Astrocyte of the hippocampus (primary cell): ENCODE measurements at places on chromosomes 5 and 9.
A peak's percentile ranks its signal among the peaks of the same experiment; 100 is the strongest.

DNA sequence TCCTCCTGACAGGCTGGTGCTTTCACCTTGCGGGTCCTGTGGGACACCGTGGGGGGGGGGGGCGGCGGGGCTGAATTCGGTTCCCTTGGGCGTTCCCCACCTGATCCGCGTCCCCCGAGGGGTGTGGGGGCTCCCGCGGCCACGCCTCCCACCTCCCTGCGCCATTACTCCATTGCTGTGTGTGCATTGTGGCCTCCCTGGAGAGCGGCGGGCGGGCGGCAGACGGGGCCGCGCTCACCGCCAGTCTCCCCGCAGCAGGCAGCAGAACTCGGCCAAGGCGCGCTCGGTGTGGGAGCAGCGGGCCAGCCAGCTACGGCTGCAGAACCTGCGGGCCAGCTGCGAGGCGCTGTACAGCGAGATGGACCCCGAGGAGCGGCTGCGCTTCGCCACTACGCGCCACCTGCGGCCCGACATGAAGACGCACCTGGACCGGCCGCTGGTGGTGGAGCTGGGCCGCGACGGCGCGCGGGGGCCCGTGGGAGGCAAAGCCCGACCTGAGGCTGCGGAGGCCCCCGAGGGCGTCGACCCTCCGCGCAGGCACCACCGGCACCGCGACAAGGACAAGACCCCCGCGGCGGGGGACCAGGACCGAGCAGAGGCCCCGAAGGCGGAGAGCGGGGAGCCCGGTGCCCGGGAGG lies 145.3 kb downstream of the CACNA1B start:
- peak; percentile 8 for DNase-seq

DNA sequence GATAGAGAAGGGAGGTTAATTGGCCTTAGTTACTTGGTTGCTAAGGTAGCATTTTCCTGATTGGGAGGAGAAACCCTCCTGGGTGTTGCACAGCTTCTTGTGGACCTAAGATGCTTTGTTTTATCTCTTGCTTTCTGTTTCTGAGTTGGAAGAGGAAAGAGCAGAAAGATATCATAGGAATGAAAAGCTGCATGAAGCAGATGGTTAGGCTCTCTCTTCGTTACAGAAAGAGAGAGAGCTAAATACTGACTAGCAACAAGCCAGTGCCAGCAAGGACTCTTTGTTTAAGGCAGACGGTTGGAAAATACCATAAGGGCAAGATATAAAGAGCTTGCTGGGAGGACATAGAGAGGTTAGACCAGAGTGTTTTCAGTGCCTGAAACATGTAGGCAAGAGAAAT lies 103.1 kb downstream of the ATG10 start:
- DNase-seq, result peak; percentile 4

- DNase-seq, result no peak
These were observed 52.9 kb downstream of the NIPBL start for GRCh38 chr5:36929438-36929837.

- peak; percentile 66 for DNase-seq
These were observed 3.1 kb downstream of the CXXC5 start for GRCh38 chr5:139651043-139651834.

- no peak for DNase-seq
These were observed 464.4 kb upstream of the TUSC1 start for GRCh38 chr9:26142631-26143030.

- DNase-seq, result no peak
These were observed 1.2 kb downstream of the UCK1 start for GRCh38 chr9:131529597-131530545.

DNA sequence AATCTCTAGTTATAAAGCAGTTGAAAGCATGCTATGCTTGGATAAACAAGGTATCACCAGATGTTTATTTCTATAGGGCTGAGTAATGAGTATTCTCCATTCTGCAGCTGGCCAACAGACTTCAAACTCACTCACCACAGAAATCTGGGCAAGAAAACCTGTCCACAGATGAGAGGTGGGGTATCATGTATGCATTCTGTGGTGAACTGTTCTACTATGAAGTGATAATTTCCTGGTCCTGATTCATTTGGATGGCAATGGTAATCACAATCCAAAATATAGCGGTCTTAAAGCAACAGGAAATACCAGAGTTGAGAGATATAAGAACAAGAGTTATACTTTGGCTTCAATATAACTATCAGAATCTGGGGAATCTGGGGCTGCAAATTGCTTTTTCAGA lies 65.9 kb upstream of the EFNA5 start:
- peak; percentile 43 for DNase-seq

- DNase-seq, result peak; percentile 9
These were observed 440.5 kb downstream of the BRINP1 start for GRCh38 chr9:118928722-118929121.

DNA sequence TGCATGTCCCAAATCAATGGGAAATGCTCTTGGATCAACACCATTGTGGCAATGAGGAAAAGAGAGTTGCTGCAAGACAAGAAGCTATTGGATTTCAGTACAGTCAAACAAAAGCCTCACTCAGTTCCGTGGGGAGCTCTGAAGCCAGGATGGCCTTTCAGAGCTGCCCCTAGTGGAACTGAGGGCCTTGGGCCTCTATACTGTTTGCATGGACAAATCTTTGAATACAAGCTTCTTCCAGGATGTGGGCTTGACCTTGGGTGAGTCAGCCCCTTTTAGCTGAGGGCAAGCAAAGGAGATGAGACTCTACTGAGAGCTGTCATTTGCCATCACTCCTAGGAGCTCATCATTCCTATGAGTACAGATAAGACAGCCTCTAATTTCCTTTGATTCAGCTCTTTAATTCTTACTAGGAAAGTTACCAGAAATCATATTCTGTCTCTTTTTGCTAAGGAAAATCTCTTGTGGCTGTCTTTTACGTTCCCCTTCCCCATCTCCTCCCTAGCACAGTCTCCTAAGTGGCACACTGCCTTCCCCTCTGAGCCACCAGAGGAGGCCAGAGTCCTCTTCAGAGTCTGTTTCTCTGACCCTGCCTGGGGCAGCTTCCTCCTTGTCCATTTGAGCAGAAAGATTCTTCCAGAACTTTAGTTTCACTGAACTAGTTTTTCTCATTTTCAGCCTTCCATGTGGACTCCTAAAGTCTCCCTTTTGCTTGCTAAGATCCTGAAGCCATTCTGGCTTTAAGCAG lies 168.8 kb upstream of the POC5 start:
- DNase-seq, result no peak

- peak; percentile 69 for DNase-seq
These were observed 20.8 kb downstream of the TMEM245 start for GRCh38 chr9:109098960-109099308.

DNA sequence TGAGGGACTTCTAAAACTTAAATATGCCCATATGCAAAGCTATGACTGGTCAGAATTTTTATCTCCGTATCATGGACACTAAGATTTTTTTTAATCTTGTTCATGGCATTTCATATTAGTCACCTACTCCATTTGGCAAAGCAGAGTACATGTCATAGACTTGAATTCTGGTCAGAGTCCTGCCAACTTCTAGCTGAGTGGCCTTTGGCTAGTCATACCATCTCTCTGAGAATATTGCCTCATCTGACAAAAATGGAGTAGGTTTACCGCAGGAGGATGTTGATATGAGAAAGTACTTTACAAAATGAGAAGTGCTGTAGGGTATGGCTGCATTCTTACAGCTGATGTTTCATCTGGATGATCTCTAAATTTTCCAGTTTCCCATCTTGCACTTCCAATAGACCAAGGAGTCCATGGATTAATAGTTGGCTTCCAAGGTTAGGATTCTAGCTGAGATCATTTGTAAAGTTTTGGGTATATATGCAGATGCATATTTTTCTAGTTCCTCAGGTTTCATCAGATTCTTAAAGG lies 150.8 kb upstream of the NR3C1 start:
- DNase-seq, result peak; percentile 90

- no peak for DNase-seq
These were observed 95.6 kb downstream of the PALM2AKAP2 start for GRCh38 chr9:109875495-109876129.

DNA sequence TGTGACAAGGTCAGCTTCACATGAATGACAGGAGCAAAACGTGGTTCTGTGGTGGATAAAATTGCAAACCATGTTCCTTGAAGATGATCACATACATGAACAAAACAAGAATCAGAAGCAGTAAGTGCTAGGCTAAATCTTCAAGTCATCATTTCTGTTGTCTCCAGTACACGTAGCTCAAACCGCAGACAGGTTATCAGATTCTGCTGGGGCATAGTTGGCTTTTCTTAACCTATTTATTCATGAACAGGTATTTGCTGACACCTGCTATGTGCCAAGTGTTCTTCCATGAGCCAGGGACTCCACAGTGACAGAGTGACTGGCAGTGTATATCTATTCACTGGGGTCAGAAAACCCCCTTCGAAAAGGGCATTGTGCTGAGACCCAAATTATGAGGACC lies 20.8 kb downstream of the MFAP3 start:
- no peak for DNase-seq

- no peak for DNase-seq
These were observed 13.5 kb downstream of the CREBRF start for GRCh38 chr5:173069671-173070070.

DNA sequence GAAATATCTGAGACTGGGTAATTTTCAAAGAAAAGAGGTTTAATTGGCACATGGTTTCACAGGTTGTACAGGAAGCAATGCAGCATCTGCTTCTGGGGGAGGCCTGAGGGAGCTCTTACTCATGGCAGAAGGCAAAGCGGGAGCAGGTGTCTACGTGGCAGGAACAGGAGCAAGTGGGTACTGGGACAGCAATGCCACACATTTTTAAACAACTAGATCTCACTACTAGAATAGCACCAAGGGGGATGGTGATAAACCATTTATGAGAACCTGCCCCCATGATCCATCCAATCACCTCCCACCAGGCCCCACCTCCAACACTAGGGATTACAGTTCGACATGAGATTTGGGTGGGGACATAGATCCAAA lies 47.6 kb upstream of the HOMER1 start:
- DNase-seq, result no peak

DNA sequence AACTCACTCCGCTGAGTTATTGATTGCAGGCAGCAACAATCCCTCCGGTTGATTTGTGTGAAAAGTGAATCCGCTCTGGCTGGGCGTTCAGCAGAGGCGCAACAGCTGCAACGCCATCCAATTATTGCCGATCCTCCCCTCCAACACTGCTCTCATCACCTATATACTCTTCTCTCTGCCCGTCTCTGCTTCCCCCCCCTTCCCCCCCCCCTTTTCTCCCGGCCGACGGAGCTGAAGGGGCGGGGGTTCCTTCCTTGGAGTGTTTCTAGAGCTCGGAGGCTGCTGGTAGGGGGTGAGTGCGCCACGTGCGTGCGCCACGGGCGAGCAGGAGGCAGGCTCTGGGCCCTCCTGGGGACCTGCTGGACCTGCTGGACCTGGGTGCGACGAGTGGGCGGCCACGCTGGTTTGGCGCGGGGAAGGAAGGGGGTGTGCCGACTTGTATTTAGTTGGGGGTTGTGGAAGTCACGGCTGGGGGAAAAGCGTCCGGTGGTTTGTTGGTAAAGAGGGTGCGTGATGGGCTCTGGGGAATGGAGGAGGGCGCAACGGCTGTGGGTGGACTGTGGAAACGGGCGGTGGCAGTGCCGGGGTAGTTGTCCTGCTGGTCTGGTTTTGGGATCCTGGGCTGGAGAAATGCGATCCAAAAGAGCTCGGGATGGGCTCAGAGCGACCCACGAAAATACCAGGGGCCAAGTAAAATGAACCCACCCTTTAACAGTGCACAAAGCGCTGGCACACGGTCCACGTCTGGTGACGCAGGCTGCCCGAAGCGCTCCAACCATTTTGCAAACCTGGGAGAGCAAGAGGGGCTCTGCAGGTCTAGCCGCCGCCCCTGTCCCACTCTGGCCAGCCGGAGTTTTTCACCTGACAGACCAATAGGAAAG lies 6.4 kb upstream of the MEF2C start:
- peak; percentile 79 for DNase-seq

GRCh38 chr9:36337865-36338264 lies 62.2 kb downstream of the RNF38 start:
- DNase-seq, result peak; percentile 51

DNA sequence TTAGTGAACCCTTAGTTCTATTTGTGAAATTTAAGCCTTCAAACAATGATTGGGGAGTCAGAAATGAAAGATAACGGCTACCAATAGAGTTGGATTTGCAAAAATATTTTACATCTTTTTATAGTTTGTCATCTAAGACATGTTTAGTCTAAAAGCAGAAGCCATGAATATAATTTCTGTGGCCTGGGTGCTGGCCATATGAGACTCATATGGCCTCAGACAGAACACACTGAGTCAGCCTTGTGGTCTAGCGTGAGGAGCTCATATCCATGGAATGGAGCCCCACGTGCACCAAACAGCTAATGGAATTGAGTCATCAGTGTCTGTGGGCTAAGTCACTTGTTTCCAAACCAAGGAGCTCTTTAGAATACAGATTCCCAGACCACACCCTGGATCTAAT lies 240.7 kb upstream of the NREP start:
- peak; percentile 98 for DNase-seq

DNA sequence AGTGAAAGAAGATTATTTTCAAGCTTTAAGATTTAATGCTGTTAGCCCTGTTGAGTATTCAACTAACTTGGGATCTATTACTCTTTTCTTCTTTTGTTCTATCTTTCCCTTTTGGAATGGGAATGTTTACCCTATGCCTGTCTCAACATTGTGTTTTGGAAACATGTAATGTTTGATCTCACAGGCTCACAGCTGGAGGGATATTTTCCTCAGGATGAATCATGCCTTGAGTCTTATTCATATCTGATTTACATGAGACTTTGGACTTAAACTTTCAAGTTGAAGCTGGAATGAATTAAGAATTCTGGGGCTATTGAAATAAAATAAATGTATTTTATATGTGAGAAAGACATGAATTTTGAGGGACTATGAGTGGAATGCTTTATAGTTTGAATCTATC lies 607.8 kb upstream of the PTGER4 start:
- DNase-seq, result peak; percentile 5

DNA sequence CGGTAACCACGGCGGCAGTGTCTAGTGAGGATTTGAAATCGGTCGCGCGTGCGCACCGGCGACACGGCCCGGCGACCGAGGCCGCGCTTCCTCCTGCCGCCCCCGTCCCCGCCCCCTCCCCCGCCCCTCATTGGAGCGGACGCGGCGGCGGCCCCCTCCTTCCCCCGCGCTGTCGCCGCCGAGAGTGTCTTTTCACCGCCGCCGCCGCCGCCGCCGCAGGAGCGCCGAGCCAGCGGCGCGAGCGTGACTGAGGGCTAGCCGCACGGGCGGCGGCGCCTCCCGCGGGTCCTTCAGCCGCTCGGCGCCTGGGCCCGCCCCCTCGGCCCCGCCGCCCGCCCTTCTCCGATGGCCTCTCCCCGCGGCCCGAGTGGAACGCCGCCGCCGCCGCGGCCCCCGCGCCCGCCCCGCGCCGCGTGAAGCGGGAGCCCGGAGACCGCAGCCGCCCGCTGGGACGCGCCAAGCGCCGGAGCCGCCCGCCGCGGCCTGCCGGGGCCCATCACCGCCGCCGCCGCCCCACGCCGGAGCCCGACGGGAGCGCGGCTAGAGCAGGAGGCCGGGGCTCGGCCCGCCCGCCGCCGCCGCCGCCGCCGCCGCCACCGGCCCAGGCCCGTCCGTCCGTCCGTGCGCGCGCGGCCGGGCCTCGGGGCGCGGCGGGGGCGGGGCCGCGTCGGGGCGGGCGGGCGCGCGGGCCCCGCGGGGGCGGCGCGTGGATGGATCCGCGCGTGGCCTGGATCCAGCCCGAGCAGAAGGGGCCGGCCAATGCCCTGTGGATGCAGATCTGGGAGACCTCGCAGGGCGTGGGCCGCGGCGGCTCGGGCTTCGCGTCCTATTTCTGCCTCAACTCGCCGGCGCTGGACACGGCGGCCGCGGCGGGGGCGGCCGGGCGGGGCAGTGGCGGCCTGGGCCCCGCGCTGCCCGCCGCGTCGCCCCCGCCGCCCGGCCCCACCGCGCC lies at the start of gene TENT4A:
TENT4A (plus strand) TSS at position 159 of the 952 bp plus-strand sequence; CDS start at position 711, 552 bp downstream.
- DNase-seq, result peak; percentile 41
